CD8-positive, alpha-beta memory T cell (primary cell): ENCODE measurements at places on chromosomes 6 and 20. TPM values are rescaled to one million over a fixed set of nuclear protein-coding genes. Genes with fewer than 3 reads are reported as not detected.
A peak's percentile ranks its signal among the peaks of the same experiment; 100 is the strongest.

GRCh38 chr20:24781418-24781980 lies 167.6 kb upstream of the CST7 start:
- no peak for DNase-seq

DNA sequence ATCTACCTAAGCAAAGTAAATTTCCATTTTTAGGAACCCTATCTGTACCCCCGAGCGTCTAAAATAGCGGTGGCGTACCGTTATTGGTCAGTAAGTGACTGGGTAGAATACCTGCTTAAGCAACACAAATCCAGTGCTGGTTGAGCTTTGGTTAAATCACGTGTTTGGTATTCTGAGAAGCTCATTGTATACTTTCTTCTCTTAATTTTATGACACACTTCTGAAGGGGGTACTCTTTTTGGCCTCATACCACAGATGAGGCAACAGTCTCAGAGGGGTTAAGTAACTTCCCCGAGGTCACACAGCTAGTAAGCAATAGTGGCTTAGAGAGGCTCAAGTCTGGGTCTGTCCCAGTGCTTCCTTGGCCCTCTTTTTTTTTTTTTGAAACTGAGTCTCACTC lies 151.2 kb downstream of the TFAP2C start:
- no peak for DNase-seq

DNA sequence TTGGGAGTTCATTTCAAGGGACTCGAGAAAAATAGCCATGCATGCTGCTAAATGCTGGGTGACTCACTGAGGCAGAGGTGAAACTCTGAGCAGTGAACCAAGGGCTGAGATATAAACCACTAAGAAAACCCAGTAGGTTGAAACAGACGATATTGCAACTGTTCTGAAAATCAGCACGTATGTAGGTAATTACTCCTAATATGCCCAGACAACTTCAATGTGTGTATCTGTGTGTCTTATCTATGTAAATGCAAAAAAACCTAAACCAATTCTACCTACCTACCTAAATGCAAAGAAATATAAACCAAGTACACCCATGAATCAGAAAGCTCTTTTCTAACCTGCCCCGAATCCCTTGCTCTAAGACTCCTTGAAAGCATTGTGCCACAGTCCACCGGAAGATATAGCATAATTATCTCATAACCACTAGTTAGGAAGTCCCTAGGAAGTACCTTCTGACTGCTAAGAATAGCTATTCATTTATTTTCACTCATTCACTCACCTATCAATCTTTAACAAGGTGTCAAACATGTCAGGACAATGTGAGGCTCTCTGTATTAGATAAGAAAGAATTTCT lies 458.7 kb upstream of the RUNX2 start:
- no peak for DNase-seq

MCHR2 gene
- not detected for total RNA-seq

GRCh38 chr20:15005300-15005986 lies 668.0 kb upstream of the FLRT3 start:
- DNase-seq = no peak

- DNase-seq = no peak
Measured at GRCh38 chr6:1739220-1739619, 129.5 kb downstream of the FOXC1 start.

GRCh38 chr6:125819535-125820326 lies 29.0 kb downstream of the NCOA7 start:
- no peak for DNase-seq

GRCh38 chr6:29628419-29629281 lies 4.3 kb downstream of the GABBR1 start:
- peak; percentile 28 for DNase-seq

DNA sequence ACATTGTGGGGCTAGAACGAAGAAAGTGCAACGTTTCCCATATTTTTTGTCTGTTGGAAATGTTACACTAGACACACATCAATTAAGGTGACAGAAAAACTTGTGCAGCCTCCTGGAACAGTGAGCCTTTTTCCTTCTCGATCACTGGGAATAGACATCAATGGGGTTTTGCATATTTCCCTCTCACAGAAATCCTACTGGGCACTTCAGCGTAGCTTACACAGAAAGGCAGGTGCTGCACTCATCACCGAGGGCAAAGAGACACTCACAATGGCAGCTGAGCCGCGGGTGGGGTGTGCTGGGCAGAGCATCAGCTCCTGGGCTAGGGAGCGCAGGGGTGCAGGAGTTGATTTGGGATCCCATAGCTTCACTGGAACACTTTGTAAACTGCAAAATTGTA lies 64.5 kb downstream of the THBS2 start:
- no peak for DNase-seq

DNA sequence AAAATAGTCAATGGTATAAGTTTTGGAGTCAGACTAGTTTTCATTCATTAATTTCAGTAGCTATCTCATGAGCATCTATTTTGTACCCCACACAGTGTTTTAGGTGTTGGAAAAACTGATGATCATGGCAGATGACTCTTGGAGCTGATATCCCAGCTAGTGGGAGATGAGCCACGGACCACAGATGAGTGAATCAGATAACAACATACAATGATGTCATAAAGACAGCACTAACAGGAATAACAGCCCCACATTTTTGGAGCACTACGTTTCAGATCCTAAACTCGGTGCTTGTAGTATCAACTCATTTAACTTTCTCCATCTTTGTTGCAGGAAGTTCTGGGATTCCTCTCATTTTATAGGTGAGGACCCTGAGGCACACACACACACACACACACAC lies 67.8 kb upstream of the EDN3 start:
- DNase-seq = no peak

FOXA2 gene
- not detected for total RNA-seq

- no peak for DNase-seq
Measured at GRCh38 chr6:107711412-107712236, 112.5 kb downstream of the SCML4 start.

HLA-DQA1 gene
- total RNA-seq = 22.2 TPM

MAP7 gene
- total RNA-seq = 0.51 TPM

DNA sequence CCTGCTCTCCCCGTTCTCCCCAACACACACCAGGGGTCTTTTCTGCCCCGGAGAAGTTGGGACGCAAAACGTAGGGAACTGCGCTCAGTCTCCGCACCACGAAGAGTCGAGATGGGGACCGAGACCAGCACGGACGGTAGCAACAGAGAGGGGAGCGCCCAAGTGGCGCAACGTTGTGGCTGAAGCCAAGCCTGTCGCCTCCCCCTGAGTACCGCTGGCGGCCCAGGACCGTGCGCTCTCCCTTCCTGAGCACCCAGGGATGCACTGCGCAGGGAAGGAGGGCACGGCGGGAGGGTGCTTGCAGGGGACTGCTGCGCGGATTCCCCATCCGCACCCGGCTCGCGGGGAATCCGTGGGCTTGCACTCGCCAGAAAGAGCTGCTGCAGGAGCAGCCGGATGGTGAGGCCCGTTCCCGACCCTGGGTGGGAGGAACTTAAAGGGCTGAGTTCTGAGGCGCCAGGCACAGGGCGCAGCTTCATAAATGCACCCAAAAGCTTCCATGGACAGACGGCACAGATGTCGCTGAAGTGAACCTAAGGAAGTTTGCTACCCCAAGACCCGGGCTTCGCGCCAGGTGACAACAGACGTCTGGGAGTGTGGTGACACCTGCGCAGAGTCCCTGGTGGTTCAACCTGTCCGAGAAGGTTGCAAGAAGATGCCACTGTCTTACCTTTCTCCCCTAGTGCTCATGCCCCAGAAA lies 178.7 kb downstream of the TBXT start:
- DNase-seq = no peak

ZNF334 gene
- 1.3 TPM for total RNA-seq

- no peak for DNase-seq
Measured at GRCh38 chr20:46361811-46362210, 44.6 kb downstream of the ELMO2 start.

DNA sequence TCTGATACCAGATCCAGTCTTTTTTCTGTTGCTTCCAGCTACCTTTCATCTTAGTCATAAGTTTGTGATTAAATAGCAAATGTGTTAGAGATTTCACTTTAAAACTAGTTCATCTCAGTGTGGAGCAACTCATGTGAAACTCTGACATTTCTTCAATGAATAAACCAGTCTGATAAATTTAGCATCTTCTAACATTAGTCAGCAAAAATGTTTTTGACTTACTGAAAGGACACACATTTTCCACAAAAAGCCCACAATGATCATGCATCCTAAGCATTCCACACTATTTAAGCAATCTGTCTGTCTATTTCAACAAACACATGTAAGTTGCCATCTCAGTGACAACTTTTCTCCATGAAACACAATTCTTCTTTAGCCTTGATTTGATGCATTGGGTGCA lies 222.2 kb upstream of the SLC35B3 start:
- no peak for DNase-seq

GRCh38 chr6:110522427-110522826 lies 46.0 kb upstream of the SLC22A16 start:
- DNase-seq = no peak

DNA sequence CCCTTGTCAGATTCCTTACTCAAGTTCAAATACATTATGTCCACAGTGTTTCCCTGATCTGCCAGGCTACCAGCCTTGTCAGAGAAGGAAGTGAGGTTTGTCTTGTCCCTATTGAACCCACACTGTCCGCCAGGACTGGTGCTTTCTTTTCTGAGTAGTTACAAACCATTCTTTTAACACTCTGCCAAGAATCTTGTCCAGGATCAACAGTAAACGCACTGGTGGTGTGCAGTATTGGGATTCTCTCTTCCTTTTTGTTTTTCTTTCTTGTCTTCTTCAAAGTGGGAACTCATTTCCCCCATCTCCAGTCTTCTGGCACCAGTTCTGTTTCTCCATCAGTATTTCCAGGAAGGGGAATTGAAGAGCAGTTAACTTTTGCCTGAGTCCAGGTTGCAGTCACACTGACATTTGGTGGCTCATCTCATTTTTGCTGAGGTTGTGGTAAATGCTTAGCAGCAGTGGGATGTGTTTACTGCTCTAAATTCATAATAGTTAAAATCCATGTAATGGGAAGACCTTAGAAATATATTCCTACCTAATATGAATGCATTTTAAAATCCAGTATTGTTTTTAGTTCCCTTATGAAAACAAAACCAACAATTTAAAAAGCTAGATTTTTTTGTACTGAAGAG lies 295.3 kb downstream of the PRL start:
- DNase-seq = no peak

DNA sequence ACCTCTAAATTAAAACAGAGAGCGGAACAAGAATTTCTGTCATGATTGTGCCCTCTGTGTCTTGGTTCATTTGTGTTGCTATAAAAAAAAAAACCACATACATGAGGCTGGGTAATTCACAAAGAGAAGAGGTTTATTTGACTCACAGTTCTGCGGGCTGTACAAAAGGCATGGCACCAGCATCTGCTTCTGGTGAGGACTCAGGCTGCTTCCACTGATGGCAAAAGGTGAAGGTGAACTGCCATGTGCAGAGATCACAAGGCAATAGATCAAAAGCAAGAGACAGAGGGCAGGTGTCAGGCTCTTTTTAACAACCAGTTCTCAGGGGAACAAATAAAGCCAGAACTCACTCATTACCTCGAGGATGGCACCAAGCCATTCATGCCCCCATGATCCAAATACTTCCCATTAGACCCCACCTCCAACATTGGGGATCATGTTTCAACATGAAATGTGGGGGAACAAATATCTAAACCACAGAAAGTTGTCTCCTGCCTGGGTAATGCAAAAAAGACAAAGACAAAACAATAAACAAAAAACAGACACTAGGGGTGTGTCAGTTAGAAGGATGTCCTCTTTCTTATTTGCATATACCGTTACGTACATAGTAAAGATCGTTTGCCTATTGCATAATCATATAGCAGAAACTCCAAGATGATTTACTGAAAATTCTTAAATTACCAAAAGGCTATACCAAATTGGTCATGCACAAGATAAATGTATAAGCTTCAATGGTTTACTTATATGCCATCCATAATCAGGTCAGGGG lies 17.0 kb downstream of the SERPINB9 start:
- no peak for DNase-seq

SLC17A3 gene
- total RNA-seq = not detected
